ENCODE measurements at places on chromosomes 1 and 21. TPM values are rescaled to one million over a fixed set of nuclear protein-coding genes. Genes with fewer than 3 reads are reported as not detected.

DNA sequence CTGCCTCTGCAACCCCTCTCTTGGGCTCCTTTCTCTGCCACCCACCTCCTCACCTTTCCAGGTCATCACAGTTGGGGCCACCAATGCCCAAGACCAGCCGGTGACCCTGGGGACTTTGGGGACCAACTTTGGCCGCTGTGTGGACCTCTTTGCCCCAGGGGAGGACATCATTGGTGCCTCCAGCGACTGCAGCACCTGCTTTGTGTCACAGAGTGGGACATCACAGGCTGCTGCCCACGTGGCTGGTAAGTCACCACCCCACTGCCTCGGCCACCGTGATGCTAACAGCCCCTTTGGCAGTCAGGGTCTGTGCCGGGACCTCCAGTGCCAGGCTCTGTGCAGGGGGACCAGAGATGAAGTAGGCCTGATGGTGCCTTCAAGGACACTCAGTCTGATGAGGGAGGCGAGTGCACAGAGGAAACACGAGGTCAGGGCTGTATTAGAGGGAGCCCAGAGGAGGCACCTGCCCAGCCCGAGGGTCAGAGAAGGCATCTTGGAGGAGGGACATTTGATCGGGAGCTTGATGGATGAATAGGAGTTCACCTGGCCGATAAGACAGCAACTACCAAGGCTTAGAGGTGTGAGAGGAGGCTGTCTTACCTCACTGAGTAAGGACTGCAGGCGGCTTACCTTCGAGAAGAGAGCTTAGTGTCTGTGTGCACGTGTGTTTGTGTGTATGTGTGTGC is 18.1 kb downstream of the PCSK9 start:
- peak; percentile 50 for DNase-seq

DNA sequence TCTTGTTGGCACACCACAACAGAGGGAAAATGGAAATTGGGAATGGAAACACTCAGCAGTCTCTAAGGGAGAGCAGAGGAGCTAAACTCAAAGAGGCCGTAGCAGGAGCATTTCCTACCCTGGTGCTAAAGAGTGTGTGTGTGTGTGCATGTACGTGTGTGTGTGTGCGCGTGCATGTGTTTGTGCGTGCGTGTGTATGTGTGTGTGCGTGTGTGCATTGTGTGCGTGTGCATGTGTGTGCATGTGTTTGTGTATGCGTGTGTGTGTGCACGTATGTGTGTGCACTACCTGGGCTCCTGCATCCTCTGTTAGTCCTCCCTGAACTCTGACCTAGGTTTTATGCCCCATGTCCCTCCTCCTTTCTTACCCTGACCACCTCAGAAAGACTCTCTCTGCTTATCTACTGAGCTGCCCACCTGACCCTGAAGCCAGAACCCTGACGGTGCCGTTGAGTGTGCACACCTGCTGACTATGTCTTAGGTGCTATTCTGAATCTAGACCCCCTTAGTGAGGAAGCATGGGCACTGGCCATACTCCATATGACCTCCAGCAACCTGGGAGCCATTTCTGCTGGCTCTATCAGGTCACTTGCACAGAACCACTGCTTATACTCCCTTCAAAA is 157.1 kb upstream of the HMGB4 start:
- no peak for DNase-seq

The LRRN2 gene
- 0.21 TPM for total RNA-seq

The FMOD gene
- 13.3 TPM for total RNA-seq

GRCh38 chr1:37793773-37794371 is at the start of gene MANEAL:
MANEAL (plus strand) TSS chr1:37793847; CDS start chr1:37794183, 336 bp downstream.
- DNase-seq = no peak

DNA sequence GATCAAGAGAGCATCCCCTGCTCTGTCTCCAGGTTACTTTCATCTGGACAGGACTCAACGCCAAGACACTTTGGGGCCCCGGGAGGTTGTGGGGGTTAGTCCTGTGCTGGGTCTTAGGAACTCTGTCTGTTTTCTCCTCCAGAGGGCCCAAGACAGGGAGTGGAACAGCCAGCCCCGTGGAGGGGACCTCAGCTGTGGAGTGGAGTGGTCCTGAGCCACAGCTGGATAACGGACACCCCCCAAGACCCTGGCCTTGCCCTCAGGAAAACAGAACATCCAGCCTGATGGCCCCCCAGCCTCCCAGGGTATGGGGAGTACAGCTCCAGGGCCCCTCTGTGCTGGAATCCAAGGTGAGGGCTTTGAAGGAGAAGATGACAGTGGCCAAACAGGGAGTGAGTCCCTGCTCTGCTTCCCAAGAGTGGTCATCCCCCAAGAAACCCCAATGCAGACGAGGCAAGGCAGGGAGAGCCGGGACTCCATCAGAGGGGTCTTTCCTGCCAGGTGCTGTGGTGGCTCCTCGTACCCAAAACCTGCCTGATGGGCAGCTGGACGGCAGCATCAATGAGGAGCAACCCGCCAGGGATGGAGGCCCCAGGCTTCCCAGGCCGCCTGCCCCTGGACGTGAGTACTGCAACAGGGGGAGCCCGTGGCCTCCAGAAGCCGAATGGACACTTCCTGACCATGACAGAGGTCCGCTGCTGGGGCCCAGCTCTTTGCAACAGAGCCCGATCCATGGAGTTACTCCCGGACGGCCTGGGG is 3.5 kb downstream of the KIAA1614 start:
- DNase-seq = no peak

- DNase-seq = no peak
Measured at GRCh38 chr1:116228511-116228910, 117.3 kb downstream of the MAB21L3 start.

- DNase-seq = peak; percentile 56
Measured at GRCh38 chr1:154768456-154769125, 101.5 kb downstream of the KCNN3 start.

DNA sequence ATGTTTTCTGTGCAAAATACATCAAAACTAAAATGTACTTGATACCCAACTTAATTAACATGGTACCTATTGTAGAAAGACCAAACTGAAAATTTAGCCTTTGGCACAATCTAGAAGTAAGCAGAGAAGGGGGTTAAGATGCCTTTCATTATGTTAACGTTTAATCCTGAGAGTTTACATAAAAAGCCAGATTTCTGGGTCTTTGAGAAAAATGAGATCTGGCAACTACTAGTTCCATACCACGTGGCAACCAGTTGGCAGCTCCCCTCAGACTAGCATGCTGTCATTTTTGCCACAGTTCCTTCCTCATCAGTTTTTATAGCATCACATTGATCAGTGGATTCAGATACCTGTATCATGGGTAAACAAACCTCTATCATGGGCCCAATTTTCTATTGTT is 1.5 kb downstream of the RO60 start:
- no peak for DNase-seq

The FCMR gene
- 2.9 TPM for total RNA-seq

DNA sequence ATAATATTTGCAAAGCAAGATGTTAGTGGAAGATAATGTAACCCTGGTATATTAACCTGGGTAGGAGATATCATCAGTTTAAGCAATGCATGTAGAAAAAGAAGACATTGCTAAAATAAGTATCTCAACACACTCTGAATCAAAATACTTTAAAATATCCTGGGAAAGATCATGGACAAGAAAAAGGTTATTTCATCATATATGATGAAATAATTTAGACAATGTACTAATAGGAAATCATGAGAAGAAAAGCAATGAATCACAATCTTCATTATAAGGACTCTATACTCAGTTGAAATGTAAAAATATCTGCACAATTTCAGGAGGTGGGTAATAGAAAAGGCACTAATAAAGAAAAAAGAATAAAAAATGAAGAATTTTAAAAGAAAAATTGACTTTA is 158.8 kb downstream of the KCNT2 start:
- DNase-seq = no peak

The ATXN7L2 gene
- total RNA-seq = 5.1 TPM

The DAB1 gene
- 0.34 TPM for total RNA-seq

DNA sequence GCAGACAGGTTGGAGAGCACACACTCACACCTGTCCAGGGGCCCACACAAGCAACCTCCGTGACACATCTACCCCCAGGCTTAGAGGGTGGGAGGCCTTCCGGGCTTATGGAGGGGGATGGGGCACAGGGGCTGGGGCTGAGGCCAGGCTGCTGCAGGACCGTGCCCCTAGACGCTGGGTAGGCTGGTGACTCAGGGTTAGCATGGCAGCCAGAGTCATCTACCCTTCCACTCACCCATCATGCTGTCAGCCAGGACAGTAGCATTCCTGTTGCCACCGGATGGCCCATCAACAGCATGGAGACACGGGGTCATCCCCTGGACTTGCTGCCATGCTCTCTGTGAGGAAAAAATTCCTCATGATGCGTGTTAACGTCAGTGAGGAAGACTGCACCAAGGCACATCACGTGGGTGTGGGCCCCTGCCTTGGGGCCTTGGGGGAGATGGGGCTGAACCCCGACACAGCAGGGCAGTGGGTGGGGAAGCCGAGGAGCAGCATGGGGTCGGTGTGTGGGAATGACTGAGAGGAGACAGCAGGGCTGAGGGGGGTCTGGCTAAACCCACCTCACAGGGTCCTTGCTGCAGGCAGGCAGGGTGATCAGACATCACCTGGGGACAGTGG is 52.8 kb downstream of the WNT9A start:
- DNase-seq = peak; percentile 48

DNA sequence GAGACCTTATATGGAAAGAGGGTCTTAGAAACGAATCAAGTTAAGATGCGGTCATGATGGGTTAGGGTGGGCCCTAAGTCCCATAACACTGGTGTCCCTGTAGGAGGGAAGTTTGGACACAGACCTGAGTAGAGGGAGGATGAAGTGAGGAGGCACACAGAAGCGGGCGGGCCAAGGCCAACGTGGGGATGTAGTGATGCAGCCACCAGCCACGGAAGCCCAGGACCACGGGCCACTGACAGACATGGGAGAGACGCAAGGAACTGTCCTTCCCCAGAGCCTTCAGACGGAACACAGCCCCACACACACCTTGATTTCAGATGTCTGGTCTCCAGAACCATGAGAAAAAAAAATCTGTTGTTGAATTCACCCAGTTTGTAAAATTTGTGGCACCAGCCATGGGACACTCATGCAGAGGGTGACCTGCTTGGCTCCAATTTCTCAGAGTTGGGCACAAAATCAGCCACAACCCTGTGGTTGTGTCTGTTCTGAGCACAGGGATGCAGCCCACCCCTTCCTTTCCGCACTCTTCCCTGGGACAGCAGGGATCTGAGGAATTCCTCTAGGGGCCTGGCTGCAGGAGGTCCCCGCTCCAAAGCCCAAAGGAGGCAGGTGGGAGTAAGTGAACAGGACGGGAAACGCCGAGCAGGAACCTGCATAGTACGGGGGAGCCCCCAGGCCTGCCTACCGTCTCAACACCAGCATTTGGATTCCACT is 61.1 kb downstream of the RIPK4 start:
- no peak for DNase-seq

GRCh38 chr1:41907446-41907845 is 11.3 kb downstream of the HIVEP3 start:
- DNase-seq = no peak

The MANEAL gene
- 7.5 TPM for total RNA-seq

DNA sequence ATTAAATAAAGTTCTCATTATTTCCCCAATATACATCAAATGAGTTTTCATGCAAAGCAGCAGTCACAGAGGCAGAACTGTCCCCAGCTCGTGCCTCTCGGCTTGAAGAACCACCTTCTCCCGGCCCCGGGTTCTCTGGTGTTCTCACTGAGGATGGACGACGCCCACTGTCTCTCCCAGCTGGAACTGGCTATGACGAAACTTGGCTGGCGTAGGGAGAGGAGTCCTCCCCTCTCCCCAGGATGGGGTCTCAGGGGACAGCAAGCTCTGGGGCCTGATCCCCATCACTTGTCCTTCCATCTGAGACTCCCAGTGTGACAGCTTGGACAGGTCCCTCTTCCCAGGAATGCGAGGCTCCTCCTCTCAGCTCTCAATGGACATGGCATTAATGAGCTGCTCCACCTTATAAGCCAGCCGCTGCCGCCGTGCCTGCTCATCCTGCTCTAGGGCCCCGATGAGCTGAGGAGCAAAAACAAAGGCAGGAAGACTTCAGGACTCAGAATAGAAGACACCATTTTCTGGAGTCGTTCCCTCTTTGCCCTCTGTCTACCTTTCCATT is 116.0 kb upstream of the CD34 start:
- no peak for DNase-seq

GRCh38 chr1:7642781-7643529 is 128.1 kb upstream of the VAMP3 start:
- no peak for DNase-seq

DNA sequence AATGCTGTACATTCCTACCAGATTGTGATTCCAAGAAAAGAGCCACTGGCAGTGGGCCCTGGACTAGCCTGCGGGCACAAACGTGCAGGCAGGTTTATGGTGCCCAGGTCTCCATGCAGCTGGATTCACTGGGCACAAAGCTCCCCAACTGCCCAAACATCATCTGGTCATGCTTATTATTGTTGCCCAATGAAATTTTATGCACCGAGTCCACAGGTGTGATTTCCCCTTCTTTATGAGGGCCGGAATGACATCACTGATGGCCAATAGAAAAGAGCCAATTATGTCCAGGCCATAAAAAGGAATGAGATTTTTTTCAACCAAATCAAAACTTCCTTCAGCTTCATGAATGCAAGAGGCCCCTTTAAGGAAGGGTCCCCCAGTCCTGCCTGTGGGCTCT is 66.2 kb downstream of the ERI3 start:
- DNase-seq = no peak

- DNase-seq = no peak
Measured at GRCh38 chr1:159829822-159830465, 3.3 kb downstream of the SLAMF8 start.

The NOC2L gene
- total RNA-seq = 56.9 TPM

DNA sequence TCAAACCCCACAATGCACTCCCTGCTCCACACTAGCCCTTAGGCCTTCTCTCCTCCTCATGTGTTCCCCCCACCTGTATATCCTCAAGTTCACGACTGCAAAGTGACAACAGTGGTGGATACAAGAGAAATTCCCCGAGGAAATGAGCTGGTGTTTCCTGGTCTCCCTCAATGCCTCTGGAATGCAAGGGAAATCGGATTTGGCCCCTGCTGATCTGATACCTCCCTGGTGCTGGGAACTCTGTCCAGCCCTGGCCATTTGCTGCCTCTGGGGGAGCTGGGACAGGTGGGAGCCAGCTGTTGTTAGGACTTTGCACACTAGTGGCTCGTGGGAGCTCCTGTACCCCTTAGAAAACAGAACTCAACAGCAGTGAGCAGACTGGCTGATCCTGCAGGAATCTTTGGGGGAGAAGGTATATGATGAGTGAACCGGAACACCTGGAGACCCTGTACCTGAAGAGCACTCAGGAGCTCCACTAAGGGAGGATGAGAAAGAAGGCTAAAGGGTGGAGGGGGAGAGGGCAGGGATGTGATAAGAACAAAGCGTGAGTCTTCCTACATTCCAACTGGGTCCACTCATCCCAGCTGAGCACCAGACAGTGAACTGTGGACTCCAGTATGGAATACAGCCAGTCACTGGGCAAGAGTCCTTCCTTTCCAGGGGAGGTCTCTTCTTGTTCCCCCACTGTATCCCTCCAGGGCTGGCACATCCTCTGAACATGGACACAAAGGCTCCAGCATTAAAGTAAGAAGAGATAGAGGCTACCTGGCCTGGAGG is 69.3 kb downstream of the PLXNA2 start:
- no peak for DNase-seq

GRCh38 chr1:211684791-211685190 is 9.4 kb upstream of the NEK2 start:
- no peak for DNase-seq

- no peak for DNase-seq
Measured at GRCh38 chr1:110561596-110561995, 42.6 kb upstream of the KCNA10 start.

Measured in suprapubic skin (tissue), 4 donors.